ENCODE measurements at places on chromosomes 2 and 18. TPM values are rescaled to one million over a fixed set of nuclear protein-coding genes. Genes with fewer than 3 reads are reported as not detected.

ZNF521 gene
- 27.2 TPM for total RNA-seq

VWA3B gene
- not detected for total RNA-seq

DUSP28 gene
- 54.0 TPM for total RNA-seq

GRCh38 chr18:49560624-49561288 lies 1.1 kb upstream of the LIPG start:
- DNase-seq: no peak

GRCh38 chr2:165635532-165635931 lies 158.5 kb downstream of the GALNT3 start:
- no peak for DNase-seq

GRCh38 chr2:188819792-188820191 lies 154.4 kb upstream of the COL3A1 start:
- DNase-seq: no peak

- no peak for DNase-seq
Measured at GRCh38 chr18:7661207-7661606, 94.1 kb downstream of the PTPRM start.

- no peak for DNase-seq
Measured at GRCh38 chr2:25340181-25340921, 1.4 kb downstream of the DNMT3A start.

GRCh38 chr2:140064243-140064642 lies 1284.1 kb upstream of the NXPH2 start:
- no peak for DNase-seq

DNA sequence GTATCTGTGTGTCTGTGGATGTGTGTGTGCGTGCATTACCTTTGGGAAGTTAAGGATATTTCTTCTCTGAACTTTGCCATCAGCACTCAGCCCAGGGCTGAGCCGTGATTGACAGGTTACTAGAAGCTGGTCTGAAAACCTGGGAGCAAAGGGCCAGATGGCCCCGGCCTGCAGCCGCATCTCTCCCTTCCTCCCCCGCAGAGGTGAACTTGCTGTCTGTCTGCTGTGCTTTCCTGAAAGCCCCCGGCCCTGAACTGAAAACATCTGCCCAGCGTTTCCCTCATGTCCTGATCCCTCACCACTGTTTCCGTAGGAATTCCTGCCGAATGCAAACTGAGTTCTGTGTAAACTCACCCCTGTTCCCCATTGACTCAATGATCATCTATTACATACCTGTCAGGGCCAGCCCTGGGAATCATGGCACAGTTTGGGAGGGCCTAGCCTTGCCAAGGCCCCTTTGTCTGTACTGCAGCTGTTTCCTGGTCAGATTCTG lies 45.8 kb downstream of the MYCN start:
- no peak for DNase-seq

- DNase-seq: no peak
Measured at GRCh38 chr2:7813541-7814292, 868.1 kb upstream of the ID2 start.

DNA sequence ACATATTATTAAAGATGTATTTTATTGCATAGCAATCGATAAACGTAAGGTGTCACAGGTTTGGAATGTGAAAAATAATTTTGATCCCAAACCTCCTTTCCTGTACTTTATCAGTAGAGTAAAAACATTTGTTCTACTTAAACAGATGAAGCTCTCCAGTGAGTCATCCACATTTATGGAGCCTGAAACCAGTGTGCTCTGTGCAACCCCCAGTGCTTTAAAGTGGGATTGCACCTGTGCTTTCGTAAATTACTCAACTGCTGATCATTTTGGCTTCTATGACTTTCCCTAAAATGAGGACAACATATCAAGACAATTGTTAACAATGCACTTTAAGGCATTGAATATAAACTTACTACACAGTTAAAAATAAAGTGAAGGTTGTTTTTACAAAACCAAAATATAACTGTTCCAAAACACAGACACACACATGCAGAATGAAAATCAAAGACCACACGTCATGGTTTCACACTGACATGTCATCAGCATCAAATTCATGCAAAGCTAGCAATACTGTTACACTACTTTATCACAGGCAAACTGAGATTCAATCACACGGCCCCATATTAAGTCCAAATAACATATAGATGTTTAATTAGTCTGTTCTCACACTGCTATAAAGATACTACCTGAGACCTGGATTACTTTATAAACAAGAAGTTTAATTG lies 9.7 kb downstream of the TMEM18 start:
- peak; percentile 72 for DNase-seq

DNA sequence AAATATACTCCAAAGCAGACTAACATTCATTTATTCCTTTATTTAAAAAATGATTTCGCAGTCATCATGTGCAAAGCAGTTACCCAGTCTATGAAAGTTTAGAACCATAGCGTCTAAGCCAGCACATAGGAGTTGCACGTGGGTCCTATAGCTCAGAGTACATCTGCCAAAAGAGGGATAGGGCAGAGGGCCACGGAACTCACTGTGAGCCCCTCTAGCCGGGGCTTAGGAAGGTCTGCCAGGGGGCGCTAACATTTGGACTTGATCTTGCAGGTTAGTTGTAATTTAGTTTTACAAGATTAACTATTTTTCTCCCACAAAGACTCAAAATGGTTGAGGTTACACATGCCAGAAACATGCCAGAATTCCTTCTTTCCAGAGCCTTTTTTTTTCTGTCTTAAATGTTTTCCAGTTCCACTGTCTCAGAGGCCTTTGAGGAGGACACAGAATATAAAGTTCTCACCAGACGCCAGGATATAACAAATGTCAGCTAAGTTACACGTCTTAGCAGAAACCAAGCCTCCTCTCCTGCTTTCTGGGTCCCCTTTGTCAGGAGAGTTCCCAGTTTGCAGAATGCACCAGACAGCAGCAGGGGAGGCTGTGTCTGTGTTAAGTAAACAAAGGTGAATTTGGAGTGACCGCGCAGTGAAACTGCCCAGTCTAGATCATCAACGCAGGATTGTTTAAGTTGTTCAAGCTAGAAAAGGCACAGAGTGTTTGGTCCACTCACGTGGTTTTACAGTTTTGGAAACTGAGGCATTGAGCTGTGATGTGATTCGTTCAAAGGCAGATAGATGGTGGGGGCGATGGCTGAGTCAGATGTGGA lies 292.0 kb downstream of the PRKCE start:
- no peak for DNase-seq

DNA sequence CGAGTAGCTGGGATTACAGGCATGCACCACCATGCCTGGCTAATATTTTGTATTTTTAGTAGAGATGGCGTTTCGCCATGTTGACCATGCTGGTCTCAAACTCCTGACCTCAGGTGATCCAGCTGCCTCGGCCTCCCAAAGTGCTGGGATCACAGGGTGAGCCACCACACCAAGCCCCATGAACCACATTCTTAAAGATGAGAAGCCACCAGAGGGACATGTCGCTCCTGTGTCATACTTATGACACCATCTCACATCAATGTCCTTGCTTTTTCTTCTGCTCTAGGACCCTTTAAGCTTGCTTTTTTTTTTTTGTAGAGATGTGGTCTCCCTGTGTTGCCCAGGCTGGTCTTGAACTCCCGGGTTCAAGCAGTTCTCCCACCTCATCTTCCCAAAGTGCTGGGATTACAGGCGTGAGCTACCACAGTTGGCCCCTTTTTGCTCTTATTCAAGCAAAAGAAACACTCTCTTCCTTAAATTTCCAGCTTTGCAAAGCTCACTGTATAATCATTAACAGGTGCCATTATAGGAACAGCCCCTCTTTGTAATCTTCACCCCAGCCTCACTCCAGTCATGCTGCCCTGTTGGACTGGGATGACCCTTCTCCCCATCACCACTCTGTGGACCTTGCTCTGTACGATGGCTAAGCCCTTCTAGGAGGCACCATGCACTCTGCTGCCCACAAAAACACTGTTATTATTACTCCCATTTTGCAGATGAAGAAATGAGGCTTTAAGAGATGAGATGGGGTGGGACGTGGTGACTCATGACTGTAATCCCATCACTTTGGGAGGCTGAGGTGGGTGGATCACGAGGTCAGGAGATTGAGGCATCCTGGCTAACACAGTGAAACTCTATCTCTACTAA lies 10.8 kb upstream of the KCNG3 start:
- no peak for DNase-seq

GRCh38 chr2:85156153-85156552 lies 23.0 kb downstream of the TCF7L1 start:
- DNase-seq: peak; percentile 31

DNA sequence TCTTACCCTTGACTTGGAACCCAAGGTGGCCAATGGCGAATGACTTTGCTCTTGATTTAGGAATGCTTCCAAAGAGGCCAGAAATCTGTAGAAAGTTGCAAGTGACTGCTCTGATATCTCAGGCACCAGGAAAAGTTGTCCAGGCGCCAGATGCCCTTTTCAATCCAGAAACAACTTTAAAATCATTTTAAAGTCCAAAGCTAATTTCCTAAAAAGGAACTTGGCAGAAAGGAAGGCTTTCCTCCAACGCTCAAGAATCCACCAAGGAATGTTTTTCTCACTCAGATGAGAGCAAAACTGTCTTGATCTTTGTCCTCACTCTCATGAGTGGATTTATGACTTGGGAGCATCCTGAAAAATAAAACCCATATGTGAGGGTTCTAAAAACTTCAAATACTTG lies 5.3 kb downstream of the NGEF start:
- no peak for DNase-seq
